ENCODE measurements at places on chromosomes 1 and 21.
A peak's percentile ranks its signal among the peaks of the same experiment; 100 is the strongest.

DNA sequence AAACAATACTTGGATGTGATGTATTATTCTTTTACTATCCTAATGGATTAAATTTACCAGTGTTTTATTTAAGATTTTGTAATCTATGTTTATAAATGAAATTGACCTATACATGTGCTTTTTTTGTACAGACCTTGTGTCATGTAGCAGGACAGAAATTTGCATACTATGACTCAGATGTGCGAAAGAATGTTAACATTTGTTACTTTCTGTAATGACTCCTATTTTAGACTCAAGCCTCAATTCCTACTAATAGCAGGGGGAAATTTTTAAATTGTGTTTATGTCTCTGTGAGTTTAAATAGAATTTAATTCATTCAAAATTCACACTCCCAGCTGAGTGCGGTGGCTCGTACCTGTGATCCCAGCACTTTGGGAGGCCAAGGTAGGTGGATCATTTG, 21.8 kb upstream of the RIMKLA start:
- DNase-seq = no peak

DNA sequence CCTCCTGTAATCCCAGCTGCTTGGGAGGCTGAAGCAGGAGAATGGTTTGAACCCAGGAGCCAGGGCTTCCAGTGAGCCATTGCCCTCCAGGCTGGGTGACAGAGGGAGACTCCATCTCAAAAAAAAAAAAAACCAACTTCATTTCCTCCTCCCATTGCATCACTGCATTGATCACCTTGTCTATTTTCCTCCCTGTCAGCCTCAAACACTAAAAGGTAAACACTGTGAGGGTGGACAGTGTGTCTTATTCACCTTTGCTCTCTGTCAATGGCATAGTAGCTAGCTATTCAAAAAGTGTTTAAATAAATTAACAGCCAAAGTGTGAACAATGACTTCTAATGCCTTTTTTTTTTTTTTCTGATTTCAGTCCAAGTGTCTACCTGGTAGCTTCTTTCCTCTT, 13.4 kb upstream of the DESI2 start:
- no peak for DNase-seq

- no peak for DNase-seq
Observed at GRCh38 chr1:162276493-162276892, 100.2 kb downstream of the SPATA46 start.

DNA sequence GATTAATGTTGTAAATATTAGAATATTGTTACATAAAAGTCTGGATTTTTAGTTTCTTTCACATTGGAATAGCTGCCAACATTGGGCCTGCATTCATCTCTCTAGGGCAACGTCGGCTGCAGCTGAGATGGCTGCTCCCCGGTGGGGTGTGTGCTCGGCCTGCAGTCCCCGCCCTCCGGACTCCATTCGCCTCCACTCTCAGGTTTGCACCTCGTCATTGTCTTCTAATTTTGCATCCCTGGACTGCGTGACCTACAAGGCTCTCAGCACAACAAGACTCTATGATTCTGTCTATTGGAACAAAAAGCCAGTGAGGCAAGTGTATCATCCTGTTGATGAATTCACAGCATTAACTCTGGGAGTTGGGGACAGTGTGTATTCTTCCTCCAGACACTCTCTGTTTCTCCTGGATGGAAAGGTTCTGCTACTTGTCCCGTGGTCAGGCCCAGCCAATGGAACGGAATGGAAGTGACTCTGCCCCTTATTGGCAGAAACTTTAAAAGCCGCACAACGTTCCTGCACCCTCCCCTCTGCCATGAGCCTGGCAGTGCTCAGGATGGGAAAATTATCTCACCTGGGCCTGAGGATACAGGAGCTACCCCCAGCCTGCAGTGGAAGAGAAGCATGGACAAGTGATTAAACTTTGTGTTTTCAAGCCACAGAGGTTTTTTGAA, 105.0 kb upstream of the SAMD11 start:
- DNase-seq = no peak

DNA sequence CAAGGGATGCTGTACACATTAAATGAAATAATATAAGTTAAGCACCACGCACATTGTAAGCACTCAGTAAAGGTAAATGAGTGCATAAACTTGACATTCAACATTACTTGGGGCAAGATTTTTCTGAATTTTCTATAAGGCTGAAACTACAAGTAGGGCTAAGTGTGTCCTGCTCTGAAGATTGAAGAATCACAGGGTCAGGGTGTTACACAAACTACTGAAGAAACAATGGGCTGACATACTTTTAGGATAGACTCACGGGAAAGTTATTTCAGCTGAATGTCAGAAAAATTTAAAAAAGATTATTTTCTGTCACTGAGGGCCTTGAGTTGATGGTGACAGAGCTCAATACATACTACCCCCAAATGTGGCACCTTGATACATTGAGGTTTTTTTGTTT, 644.2 kb upstream of the PLXNA2 start:
- no peak for DNase-seq

GRCh38 chr1:77548285-77548684, 134.2 kb downstream of the ZZZ3 start:
- no peak for DNase-seq

DNA sequence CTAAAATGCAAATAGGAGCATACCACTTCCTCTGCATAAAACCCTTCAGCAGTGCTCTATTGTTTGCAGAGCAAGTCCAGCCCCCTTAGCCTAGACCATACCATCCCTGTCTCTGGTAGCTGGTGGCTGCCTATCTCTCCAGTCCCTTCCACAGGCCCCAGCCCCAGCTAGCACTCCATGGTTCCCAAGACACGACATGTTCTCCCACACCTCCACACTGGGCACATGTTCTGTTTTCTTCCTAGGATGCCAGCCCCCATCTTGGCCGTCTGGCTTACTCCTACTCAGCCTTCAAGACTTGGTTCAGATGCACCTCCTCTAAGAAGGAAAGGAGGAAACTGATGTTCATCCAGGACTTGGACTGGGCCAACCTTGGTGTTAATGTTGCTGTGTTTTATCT, 108.4 kb downstream of the BEND5 start:
- no peak for DNase-seq

DNA sequence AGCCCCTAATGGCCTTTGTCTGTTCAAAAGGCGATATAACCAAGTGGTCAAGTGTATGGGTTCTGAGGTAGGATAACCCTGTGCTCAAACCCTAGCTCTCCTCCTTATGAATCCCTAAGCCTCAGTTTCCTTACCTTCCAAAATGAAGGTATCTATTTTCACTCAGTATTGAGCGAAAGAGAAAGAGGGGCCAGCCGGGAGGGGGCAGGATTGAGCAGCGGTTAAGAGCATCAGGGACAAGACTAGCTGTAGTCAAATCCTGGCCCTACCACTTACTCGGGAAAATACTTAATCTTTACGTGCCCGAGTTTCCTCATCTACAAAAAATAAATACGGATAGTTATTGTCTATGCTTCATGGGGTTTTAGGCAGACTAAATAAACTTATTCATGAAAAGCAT, 25.7 kb downstream of the LY9 start:
- DNase-seq = no peak

- DNase-seq = no peak
Observed at GRCh38 chr1:39026866-39027507, 837 bp downstream of the NDUFS5 start.

DNA sequence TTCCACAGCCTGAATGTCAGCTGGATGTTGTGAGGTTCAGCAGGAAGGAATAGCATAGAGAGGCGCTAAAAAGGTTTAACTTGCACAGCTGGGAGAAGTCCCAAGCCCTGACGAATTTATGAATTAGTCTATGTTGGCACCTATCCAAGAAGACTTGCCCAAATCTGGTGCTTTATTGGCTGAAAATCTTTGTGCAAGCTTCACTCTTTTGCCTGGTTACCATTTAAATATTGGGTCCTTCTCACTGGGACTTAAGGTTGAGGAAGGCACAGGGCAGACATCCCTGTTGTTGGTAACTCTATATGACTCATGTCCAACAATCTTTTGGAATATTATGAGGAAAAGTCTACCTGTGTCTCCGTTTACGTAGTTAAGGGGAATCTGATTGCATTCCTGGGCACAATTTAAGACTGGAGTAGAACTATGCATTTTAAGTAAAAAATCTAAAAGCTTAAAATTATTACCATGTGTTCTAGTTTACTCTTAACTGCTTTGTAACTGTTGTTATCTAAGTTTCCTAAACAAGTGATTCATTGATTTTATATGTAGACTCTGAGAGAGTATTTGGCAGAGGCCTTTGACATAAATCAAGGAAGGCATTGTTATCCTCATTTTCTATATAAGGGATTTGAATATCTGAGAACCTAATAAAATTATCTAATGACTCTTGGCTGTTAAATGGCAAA, 181.7 kb upstream of the DPYD start:
- no peak for DNase-seq

DNA sequence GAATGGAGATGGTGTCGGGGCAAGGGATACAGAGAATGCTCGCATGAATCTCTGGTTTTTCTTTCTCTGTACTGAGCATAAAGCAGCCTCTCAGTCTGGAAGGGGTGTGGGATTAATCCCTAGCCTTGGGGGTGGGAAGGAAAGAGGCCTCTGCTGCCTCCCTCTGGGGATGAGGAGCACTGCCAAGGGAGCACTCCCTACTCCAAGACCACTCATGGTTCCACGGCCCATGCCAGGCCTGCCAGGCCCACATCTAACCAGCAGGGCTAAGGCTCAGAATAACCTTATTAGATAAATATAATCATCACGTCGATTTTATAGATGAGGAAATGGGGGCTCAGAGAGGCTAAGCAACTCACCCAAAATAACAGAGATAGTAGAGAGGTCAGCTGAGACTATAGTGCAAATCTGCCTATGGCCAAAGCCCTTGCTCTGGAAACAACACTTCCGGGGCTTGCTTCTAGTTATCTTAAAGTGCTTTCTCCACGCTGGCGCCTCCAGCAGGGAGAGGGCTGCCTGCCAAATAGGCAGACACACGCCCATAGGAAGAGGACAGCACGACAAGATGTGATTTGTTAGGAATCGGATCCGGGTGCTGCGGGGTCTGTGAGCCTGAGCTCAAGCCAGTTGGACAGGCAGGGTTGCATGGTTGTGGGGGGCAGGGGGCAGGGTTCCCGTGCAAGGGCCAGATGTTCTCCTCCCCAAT, 522 bp downstream of the TEX35 start:
- DNase-seq = no peak

GRCh38 chr21:42478504-42478903, 17.5 kb downstream of the RSPH1 start:
- DNase-seq = no peak

- DNase-seq = peak; percentile 78
Observed at GRCh38 chr1:156725683-156726280, 2.5 kb upstream of the METTL25B start.

DNA sequence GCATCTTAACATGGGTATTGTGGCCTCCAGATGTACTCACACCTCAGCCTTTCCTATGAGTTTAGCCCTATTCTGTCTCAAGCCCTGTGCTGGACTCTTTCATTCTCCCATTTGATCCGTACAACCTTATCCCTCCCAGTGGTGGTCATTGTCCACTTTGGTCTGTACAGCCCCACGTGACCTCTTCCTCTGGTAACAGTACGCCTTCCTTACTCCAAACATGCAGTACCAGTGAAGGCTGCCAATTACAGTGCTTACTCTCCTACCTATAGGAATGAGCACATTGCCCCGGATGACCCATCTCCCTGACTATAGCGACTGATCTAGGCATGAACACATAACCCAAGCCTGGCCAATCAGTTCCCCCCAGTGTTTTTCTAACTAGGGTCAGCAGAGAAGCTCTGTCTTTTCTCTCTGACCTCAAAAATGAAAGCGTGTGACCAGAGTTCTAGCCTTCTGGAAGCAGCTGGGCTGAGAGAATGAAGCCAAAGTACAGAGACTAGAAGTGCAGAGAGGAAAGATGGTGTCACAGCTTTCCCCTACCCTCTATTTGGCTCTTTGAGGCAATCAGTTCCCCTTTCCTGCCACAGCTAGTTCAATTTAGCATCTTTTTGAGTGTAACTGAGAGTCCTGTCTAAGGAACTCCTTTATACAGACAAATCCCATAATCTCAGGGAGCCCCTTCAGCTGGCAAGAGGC, 9.9 kb upstream of the QSOX1 start:
- DNase-seq = no peak

DNA sequence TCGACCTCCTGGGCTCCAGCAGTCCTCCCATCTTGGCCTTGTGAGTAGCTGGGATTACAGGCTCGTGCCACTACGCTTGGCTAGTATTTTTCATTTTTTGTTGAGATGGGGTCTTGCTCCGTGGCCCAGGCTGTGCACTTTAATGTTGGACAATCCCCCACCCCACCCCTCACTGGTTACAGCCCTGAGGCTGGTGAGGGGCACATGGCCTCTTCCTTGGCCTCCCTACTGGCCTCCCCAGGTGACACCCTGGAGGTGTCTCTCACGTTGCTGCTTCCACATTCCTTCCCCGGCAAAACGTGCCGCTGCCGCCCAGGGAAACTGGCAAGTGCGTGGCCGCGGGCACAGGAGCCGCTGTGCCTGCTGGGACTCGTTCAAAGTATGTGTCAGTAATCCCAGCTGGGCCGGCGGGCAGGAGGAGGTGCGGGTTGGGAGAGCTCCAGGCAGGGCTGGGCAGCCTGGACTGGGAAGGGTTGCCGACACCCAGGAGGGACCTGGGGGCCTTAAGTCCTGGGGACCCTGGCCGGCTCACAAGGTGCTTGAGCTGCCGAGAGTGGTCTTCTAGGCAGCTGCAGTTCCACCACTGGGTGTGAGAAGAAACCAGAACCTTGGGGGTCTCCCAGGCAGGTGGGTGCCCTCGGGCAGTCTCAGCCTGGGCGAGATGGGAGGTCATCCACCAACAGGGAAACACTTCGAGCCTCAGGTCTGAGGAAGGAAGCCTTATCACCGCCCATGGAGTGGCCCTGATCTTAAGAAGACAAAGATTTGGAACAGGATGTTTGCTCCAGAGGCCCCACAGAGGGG, 6.5 kb downstream of the WNT3A start:
- no peak for DNase-seq

GRCh38 chr1:232886271-232886670, 64.1 kb upstream of the NTPCR start:
- no peak for DNase-seq

DNA sequence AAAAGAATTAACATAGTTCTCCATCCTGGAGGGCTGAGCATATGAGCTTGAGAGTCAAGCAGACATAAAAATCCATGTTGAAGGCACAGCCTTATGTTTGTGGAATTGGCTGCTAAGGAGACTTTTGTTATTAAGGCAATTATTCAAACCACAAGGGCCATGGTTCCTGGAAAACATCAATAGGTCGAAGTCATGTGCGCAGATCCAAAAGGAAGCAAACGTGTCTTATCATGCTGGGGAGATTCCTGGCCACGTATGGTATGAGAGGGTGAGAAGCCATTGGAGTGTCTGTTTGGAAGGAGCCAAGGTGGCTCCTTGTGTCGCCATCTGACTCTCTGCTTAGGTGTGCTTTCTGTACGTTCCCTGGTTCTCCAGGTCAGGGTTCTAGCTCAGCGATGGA, 61.8 kb upstream of the COA6 start:
- DNase-seq = no peak

- DNase-seq = no peak
Observed at GRCh38 chr1:6167391-6168303, 12.5 kb downstream of the CHD5 start.

GRCh38 chr1:110184446-110184845, 25.7 kb upstream of the KCNC4 start:
- no peak for DNase-seq

DNA sequence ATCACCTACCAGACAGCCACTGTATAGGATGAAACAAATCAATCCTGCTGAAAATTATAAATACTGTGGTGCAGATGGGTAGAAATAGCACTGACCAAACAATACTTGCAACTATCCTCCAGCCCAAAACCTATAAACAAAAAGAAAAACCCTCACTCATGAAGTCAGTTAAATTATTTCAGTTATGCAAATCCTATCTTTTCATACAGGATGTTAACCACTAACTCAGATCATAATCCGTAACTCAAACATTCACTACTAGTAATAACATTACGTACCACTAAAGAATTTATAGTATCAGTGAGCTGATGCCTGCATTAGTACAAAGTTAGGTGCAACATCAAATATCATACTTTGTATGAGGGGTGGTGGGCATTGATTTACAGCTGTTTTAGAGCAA, 2.6 kb downstream of the NDC1 start:
- no peak for DNase-seq
